ENCODE measurements at places on chromosomes 7 and 10. TPM values are rescaled to one million over a fixed set of nuclear protein-coding genes. Genes with fewer than 3 reads are reported as not detected.

Gene CPA4
- not detected for polyA plus RNA-seq

Gene HHEX
- polyA plus RNA-seq, result 159 TPM

Gene CYP3A7
- not detected for polyA plus RNA-seq

Gene LBX1
- not detected for polyA plus RNA-seq

Gene CCL24
- not detected for polyA plus RNA-seq

GRCh38 chr7:98399462-98399861 is 1.4 kb downstream of the BAIAP2L1 start:
- H3K27ac ChIP-seq, result no peak overlapping the region
- no peak for DNase-seq
- H3K27me3 ChIP-seq, result peaks cover 20% of the 10 kb centered on the region
- H3K36me3 ChIP-seq, result no peaks in the 10 kb centered on the region
- H3K4me1 ChIP-seq, result peaks cover 20% of the 10 kb centered on the region
- H3K4me3 ChIP-seq, result peak overlapping the region; percentile 73

DNA sequence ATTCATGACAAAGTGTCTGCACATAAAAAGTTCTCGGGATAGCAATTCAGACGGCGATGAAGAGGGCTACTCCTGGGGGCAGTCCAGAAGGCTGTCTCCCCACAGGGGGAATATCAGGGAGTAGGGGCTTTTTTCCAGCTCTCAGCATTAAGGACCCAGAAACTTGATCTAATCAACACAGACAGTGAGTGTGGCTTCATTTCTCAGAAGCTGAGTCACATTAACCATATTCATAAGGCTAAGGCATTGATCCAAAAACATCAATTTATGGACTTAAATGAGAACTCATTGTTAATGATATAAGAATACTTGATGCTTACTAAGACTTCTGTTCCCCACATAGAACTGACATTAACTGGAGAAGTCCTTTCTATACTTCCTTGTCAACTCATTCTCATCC is 87.5 kb upstream of the AOAH start:
- H3K27ac ChIP-seq, result no peak overlapping the region
- no peaks in the 10 kb centered on the region for H3K27me3 ChIP-seq
- H3K36me3 ChIP-seq, result no peaks in the 10 kb centered on the region
- DNase-seq, result no peak
- H3K4me3 ChIP-seq, result no peak overlapping the region

- H3K4me3 ChIP-seq, result no peak overlapping the region
- no peaks in the 10 kb centered on the region for H3K36me3 ChIP-seq
- H3K27me3 ChIP-seq, result no peaks in the 10 kb centered on the region
Measured at GRCh38 chr7:79340212-79340611, 113.3 kb downstream of the MAGI2 start.

DNA sequence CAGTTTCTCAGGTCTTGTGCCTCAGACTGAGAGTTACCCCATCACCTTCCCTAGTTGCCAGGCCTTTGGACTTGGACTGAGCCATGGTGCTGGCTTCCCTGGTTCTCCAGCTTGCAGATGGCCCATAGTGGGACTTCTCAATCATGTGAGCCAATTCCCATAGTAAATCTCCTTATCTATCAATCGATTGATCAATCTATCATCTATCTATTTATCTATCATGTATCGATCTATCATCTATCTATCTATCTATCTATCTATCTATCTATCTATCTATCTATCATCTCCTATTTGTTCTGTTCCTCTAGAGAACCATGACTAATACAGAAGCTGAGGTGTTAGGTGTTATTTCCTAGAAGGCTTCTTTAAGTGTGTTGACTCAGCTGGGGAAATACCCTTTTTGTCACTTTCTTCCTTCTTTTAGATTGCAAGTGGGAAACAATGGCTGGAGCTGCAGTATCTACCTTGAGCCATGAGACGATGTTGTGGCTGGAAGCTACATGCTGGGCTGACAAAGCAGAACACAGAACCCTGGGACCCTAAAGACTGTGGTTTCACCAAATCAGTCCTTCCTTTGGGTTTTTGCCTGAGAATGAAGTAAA is 234.7 kb upstream of the GLI3 start:
- H3K27me3 ChIP-seq, result no peaks in the 10 kb centered on the region
- H3K36me3 ChIP-seq, result no peaks in the 10 kb centered on the region
- H3K4me1 ChIP-seq, result no peaks in the 10 kb centered on the region
- no peak overlapping the region for H3K27ac ChIP-seq
- H3K4me3 ChIP-seq, result no peak overlapping the region
- DNase-seq, result no peak

DNA sequence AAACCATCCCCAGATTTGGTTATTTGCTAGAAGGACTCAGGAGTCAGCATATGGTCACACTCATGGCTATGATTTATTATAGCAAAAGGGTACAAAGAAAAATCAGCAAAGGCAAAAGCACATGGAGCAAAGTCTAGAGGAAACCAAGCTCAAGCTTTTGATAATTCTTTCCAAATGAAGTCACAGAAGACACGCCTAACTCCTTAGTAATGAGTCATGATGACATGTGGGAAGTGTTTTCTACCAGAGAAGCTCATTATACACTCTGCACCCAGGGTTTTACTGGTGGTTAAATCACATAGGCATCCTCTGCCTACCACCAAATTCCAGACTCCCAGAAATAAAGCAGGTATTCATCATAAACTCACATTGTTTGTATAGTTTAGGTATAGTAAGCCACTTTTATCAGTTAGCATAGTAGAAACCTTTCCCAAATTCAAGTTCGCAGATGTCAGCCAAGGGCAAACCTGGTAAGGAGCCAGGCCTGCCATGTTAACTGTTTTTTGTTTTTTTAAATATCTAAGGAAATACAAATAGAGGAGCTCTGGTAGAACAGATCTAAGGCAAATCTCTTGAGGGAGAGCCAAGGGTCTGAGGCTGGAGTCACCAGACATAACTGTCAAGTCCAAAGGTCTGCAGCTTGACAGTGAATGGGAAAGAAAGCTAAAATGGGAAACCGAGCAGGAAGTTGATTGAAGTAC is 15.4 kb upstream of the HIBADH start:
- DNase-seq, result no peak
- no peaks in the 10 kb centered on the region for H3K4me1 ChIP-seq
- no peaks in the 10 kb centered on the region for H3K36me3 ChIP-seq
- H3K4me3 ChIP-seq, result no peak overlapping the region

DNA sequence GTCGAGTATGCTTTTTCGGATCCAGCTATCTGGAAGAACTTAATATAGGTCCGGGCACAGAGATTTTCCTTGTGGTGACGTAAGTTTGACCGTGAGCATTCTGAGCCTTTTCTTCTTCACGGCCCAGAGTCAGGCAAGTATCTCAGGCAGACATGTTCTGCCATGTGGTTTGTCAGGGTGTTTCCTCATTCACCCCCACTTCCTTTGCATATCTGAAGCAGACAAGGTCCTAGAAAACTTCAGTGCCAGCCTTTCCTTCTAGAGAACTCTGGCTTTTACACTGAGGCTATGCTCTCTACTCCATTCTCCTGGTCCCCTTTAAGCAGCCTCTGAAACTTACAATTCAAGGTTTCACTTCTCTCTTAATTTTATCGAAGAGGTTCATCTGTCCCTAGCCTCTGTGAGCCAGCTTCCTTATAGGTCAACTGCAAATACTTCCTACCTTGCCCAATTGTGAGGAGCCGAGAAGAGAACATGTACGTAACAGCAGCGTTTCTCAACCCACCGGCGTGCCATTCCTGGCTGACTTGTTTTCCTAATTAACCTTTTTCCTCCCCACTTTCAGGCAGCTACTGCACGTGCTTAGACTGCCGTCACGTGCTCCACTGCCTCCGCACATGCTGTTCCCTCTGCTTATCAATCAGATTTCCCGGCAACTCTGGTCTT is 47.3 kb downstream of the CDCA7L start:
- H3K4me3 ChIP-seq, result peak overlapping the region; percentile 79
- peaks cover 36% of the 10 kb centered on the region for H3K4me1 ChIP-seq
- H3K36me3 ChIP-seq, result peaks cover 32% of the 10 kb centered on the region
- peak overlapping the region; percentile 97 for H3K27ac ChIP-seq

DNA sequence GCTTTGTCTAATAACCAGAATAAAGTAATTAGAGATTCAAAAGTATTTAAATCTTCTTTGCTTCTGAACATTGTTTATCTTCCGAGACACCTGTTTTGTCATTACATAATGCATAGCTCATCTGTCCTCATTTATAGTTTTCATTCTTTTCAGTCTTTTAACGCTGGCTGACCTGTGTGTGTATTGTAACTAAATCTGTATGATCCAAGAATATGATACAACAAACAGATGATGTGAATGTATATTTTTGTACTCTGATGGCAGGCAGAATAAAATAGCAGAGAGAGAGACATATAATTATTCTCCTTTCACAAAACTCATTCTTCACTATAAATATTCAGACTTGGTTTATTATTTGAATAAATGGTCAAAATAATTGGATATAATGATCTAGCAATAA is 80.6 kb downstream of the ORC5 start:
- H3K4me3 ChIP-seq, result no peak overlapping the region
- no peaks in the 10 kb centered on the region for H3K27me3 ChIP-seq
- H3K27ac ChIP-seq, result no peak overlapping the region
- DNase-seq, result no peak
- peaks cover 51% of the 10 kb centered on the region for H3K36me3 ChIP-seq

- H3K36me3 ChIP-seq, result no peaks in the 10 kb centered on the region
- H3K4me3 ChIP-seq, result no peak overlapping the region
- peaks cover 4% of the 10 kb centered on the region for H3K27me3 ChIP-seq
- no peak for DNase-seq
- no peak overlapping the region for H3K27ac ChIP-seq
- H3K4me1 ChIP-seq, result peaks cover 24% of the 10 kb centered on the region
Measured at GRCh38 chr10:76885816-76886215, 751.8 kb downstream of the KCNMA1 start.

DNA sequence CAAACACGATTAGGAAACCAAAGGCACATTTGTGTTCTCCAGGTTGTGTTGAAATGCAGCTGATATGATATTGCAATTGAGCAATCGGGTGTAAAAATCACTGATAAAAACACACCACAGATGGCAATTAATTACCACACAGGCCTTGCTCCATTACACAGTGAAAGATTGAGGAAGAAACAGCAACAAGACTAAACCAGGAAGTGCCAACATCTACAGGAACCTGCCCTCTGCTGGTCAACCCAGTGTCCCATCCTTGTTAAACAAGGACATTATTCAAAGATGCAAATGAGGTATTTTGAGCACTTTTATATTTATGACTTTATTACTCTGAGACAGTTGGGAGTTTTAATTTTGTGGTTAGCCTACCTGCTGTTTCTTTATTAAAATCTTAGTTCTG is 765.6 kb upstream of the GHITM start:
- no peak for DNase-seq
- H3K27me3 ChIP-seq, result no peaks in the 10 kb centered on the region
- no peaks in the 10 kb centered on the region for H3K4me1 ChIP-seq
- H3K27ac ChIP-seq, result no peak overlapping the region
- no peak overlapping the region for H3K4me3 ChIP-seq
- H3K36me3 ChIP-seq, result no peaks in the 10 kb centered on the region

GRCh38 chr10:94006591-94007550 is 13.1 kb downstream of the PLCE1 start:
- no peak overlapping the region for H3K4me3 ChIP-seq
- no peaks in the 10 kb centered on the region for H3K36me3 ChIP-seq
- H3K27ac ChIP-seq, result no peak overlapping the region
- DNase-seq, result no peak

GRCh38 chr10:70715853-70716795 is 43.8 kb downstream of the ADAMTS14 start:
- no peaks in the 10 kb centered on the region for H3K4me1 ChIP-seq
- no peaks in the 10 kb centered on the region for H3K36me3 ChIP-seq
- no peak for DNase-seq
- H3K27ac ChIP-seq, result no peak overlapping the region
- H3K4me3 ChIP-seq, result no peak overlapping the region

DNA sequence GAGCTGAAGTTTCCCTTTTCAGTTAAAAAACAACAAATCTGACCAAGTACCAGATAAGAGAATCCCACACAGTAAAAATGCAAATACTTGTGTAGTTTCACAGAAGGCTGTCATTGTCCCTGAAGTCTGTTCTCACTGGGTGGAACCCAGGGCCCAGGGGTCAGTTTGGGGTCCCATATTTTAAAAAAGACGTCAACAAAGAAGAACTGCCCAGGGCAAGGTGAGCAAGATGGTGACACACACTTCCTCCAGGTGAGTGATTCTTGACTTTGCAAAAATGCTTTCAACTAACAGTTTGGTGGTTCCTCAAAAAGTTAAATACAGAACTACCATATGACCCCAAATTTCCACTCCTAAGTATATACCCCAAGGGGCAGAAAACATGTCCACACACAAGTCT is 36.8 kb downstream of the PDIA4 start:
- DNase-seq, result no peak
- no peak overlapping the region for H3K4me3 ChIP-seq
- no peaks in the 10 kb centered on the region for H3K36me3 ChIP-seq
- no peak overlapping the region for H3K27ac ChIP-seq
- peaks cover 16% of the 10 kb centered on the region for H3K4me1 ChIP-seq

- peak; percentile 76 for DNase-seq
- peaks cover 17% of the 10 kb centered on the region for H3K36me3 ChIP-seq
- H3K27me3 ChIP-seq, result no peaks in the 10 kb centered on the region
- peak overlapping the region; percentile 30 for H3K4me3 ChIP-seq
Measured at GRCh38 chr10:48802611-48803071, 118.0 kb downstream of the WDFY4 start.

GRCh38 chr7:133052401-133052756 is 29.5 kb downstream of the CHCHD3 start:
- H3K27ac ChIP-seq, result no peak overlapping the region
- H3K4me1 ChIP-seq, result peaks cover 27% of the 10 kb centered on the region
- no peaks in the 10 kb centered on the region for H3K27me3 ChIP-seq
- DNase-seq, result no peak
- no peak overlapping the region for H3K4me3 ChIP-seq

DNA sequence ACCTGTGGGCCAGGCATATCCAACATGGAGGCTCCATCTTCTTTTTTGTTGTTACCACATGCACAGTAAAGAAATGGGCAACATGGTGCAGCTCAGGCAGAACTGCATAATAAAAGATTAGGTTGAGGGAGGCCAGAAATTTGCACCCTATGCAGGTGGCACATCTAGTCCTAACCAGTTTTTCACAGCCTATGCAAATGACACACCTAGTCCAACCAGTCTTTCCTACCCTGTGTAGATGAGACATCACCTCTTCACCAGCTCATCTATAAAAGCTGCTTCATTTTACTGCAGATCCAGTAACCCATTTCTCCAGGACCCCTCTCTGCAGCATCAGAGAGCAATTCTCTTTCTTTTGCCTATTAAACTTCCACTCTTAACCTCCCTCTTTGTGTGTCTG is 411.0 kb upstream of the PCDH15 start:
- no peaks in the 10 kb centered on the region for H3K4me1 ChIP-seq
- no peak overlapping the region for H3K4me3 ChIP-seq
- H3K27me3 ChIP-seq, result no peaks in the 10 kb centered on the region
- H3K36me3 ChIP-seq, result no peaks in the 10 kb centered on the region

DNA sequence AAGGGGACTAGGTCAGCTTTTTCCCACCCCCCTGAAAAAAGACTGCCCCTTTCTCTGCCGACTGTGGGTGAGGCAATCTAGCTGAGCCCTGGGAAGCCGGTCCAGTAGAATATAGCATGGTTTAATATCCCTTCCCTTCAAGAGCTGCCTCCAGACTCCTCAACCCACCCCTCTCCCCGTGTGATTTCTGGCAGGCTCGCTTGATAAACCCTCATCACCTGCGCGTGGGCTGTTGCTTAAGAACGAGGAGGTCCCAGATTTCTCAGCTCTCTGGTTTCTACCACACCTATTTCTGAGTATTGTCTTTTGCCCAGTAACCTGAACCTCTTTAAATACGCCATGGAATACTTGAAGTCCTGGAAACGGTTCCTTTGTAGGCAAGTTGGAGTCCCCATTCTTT is 2.0 kb upstream of the LRRC4 start:
- H3K27me3 ChIP-seq, result peaks cover 4% of the 10 kb centered on the region
- no peak for DNase-seq
- H3K36me3 ChIP-seq, result peaks cover 8% of the 10 kb centered on the region
- peaks cover 14% of the 10 kb centered on the region for H3K4me1 ChIP-seq
- H3K27ac ChIP-seq, result no peak overlapping the region
- peak overlapping the region; percentile 62 for H3K4me3 ChIP-seq

Measured in naive B cell (primary cell).